ENCODE measurements at places on chromosomes 7 and 10.

DNA sequence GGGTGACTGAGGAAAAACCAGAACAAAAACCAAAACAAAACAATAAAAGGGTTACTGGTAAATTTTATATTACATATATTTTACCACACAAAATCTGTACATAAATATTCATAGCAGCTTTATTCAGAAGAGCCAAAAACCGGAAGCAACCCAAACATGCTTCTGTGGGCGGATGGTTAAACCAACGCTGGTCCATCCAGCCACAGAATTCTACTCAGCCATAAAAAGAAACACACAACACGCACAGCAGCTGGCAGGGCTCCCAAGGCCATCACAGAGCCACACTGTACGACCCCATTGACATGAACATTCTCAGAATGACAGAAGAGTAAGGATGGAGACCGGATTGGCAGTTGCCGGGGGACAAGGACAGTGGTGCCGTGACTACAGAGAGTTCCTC, 83.6 kb downstream of the PROSER2 start:
- DNase-seq: no peak

- no peak for DNase-seq
Observed at GRCh38 chr10:93710333-93710909, 8.0 kb upstream of the FRA10AC1 start.

DNA sequence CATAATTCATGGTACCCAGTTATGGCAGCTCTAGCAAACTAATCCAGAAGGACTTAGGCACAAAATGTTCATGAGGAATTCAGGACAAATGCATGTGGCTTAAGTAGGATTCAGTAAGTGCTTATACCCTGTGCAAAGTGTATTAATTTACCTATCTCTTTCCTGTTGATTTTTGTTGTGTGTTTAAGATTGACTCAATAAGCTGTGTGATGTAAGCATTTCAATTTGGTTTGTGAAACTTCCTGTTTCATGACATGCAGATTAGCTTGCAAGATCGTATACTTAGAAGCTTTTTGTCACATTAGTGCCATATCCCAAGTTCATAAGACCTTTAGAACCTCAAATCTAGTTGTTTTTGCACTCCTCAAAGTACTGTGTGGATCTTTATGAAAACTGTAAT, 416.7 kb downstream of the ARL4A start:
- DNase-seq: no peak

- DNase-seq: no peak
Observed at GRCh38 chr10:34061841-34062240, 727.4 kb upstream of the NRP1 start.

DNA sequence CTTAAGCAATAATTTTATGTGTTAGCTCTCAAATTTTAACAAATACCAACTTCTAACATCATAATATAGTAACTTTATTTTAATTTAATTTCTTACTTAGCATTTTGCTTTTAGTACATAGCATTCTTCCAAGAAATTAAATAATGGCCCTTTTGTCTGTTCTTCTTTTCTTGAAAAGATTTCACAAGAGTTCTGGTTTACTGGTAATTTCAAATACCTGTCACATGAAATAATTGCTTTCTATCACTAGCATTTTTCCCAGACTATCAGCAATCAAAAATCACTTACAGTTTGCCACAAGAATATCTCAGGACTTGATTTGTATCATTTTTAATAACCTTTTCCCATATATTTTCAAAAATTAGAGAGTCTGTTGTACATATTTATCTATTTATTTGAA, 193.0 kb downstream of the CACNA2D1 start:
- DNase-seq: no peak

GRCh38 chr10:131784363-131785120, 116.3 kb upstream of the PPP2R2D start:
- no peak for DNase-seq

DNA sequence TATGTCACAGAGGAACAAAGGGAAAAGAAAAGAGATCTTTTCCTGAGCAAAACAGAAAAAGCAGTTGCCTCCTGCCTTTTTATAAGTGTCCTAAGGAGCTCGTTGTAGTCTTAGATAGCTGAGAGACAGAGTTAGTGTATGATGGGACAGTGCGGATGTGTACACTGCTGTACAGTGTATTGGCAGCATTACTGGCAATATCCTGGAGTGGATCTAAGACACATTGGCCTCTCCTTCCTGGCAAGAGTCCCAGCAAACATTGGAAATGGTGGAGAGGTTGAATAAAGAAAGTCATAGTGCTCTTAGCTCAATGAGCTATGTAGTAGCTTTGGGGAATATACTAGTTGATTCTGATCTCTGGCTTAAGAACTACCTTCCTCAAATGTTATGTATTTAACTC, 22.7 kb downstream of the GARS1 start:
- peak; percentile 79 for DNase-seq

DNA sequence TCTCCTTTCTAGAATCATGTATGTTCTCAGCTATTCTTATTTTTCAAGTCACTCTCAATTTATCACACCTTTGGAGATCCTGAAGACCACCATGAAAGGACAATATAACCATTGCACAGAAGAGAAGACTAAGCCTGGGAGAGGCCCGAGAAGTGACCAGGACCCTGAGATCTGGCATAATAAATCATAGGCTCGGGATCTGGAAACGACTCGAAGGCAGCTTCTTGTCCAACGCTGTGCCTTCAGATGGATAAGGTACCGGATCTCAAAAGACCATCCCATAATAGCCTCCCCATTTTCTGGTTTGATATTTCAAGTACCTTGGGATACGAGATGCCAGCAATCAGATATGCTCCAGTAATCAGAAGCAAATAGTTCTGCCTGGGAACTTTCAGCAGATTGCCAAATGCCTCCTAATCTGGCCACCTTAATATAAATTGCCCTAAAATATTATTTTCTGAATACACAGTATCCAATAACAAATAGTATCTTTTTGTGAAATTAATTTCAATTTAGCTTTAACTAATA, 179.2 kb upstream of the ZMIZ1 start:
- no peak for DNase-seq

- no peak for DNase-seq
Observed at GRCh38 chr7:81190997-81191768, 272.3 kb upstream of the SEMA3C start.

DNA sequence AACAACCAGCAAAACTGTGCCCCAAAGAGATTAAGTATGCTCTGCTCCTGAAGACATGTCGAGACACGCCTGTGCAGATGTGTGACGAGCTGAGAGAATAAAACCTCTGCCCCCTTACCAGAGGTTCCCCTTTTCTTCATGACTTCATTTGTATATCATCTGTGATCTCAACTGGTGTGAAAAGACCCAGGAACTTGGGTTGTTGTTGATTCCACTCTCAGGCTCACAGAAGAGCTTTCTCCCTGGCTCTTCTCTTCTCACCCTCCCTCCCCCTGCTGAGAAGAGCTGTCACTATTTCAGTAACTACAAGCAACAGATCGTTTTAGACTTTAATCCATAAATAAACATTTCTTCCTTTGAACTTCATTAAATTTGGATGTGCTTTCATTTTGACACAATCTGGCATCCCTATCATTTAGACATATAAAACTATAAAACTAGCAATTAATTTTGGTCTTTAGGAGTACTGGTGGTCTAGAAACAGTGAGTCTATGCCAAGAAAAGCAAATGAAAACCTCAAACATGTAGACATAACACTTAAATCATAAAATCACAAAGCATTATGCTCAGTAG, 179.3 kb upstream of the FZD8 start:
- no peak for DNase-seq

Data from LNCaP clone FGC (cell line).